ENCODE measurements at places on chromosomes 16 and 17.
A peak's percentile ranks its signal among the peaks of the same experiment; 100 is the strongest.

DNA sequence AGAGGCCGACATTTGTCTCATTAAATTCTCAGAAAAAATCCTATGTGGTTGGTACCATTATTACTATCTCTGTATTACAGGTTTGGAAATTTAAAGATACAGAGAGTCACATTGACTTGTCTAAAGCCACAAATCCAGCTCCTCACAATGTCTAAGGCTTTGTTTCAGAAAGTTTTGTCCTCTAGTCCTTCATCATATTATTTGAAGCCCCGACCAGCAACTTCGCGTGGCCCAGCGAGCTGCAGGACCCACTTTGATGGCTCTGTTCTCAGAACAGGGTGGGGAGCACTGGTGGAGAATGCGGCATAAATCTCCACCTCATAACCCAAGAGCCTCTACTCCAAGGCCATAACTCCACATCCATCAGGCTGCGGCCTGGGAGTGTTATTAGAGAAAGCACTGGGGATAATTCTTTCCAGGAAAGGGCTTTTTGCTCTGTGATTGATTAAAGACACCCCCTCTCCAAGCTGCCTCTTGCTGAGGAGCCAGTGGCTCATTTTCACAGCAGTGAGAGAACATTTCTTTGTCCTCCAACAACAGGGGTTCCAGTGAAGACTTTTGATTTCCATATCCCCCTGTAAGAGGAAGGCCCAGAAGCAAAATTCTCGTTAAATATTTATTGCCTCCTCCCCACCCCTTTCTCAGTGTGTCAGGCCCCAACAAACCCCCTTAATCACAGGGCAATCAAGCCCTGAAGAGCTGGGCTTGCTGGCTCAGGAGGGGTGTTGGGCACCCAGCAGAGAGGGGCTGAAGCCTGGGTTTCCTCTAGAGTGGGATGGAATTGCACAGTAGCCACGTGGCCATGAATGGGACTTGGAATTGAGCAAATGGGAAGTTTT is 113.7 kb upstream of the CDH11 start:
- no peak for DNase-seq

DNA sequence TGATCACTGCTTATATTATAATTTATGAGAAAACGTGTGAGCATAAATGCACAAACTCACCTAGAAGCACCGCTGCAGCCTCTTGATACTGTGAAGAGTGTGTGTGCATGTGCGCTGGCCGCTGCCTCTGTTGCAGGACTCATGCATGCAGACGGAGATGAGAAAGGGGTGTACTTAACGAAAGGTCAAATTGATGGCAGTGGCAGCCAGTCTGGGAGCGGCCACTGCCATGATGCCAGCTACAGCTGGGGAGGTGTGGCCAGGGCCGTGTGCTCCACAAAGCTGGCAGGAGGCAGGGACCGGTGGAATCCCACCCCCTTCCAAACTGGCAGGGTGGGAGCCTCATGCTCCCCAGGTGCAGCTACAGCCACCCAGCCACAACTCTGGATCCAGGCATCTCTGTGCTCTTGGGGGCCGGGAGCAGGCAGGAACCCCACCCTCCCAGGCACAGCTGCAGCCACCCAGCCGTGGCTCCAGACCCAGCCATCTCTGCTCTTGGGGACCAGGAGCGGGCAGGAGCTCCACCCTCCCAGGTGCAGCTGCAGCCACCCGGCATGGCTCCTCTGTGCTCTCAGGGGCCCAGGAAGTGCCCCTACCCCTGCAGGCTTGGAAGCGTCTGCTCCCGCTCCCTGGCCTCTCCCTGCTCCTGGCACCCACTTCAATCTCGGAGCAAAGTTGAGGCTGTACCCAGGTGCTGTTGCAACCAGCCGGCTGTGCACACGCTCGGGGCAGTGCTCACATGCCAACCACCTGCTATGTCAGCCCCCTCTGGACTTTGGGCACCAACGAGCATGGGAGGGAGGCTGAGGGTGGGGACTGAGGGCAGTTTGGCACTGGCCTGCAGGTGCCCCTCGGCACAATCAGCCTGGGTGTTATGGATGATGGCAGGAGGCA is 77.5 kb upstream of the CHMP6 start:
- DNase-seq: no peak

DNA sequence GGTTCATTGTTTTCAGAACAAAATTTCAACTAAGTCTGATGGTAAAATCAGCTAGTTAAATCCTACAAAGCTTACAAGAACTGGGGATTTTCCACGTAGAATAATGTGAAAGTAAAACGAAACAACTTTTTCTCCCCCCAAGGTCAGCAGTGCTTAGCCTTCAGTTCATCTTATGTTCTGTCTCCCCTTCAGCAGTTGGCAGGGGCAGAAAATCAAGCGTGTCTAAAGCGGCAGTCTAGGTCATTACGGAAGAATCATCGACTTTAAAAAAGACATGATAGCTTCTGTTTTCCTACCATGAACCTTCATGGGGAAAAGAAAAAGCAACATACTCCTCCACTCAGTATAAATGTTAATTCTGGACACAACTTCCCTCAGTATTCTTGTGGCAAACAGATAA is 50.7 kb downstream of the GNA13 start:
- no peak for DNase-seq

- no peak for DNase-seq
Measured at GRCh38 chr17:4598776-4599504, 14.6 kb downstream of the SMTNL2 start.

DNA sequence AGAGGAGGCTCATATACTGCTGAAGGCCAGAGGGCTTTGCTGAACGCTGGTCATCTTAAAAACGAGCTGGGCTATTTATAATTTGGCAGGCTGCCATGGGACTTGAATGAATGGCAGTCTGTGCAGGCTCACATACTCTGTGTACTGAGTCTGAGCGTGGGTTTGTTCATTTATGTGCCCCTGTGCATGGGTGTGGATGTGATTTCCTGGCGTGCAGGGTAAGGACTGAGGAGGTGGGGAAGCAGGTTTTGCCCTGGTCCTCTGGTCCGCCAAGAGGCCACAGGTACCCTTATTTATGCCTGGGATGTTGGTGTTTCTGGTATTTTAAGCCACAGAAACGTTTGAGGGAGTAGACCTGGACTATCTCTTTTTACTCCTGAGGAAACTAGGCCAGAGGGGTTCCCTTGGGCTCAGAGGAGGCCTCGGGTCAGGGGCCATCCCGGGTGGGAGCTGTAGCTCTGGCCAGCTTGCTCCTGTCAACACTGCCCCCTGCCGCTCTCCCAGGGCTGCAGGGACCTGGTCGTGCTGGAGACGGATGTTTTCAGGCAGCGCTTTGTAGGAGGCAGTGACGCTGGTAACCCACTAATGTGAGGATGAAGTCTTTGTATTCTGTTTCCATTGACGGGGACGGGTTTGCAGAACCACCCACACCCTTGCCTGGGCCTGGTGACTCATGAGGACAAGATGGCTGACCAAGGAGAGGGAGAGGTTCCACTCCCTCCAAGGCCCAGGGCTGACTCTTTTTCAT is 184.4 kb downstream of the MSI2 start:
- DNase-seq: peak; percentile 58

GRCh38 chr17:27939474-27940465 is 46.6 kb upstream of the LYRM9 start:
- no peak for DNase-seq

- DNase-seq: no peak
Measured at GRCh38 chr17:31327534-31328159, 6.2 kb upstream of the EVI2A start.

- DNase-seq: no peak
Measured at GRCh38 chr16:65281586-65281985, 159.7 kb upstream of the CDH11 start.

GRCh38 chr17:32570081-32570396 is 83.2 kb downstream of the CDK5R1 start:
- DNase-seq: no peak

GRCh38 chr17:65102788-65103187 is 34.4 kb upstream of the RGS9 start:
- DNase-seq: no peak

DNA sequence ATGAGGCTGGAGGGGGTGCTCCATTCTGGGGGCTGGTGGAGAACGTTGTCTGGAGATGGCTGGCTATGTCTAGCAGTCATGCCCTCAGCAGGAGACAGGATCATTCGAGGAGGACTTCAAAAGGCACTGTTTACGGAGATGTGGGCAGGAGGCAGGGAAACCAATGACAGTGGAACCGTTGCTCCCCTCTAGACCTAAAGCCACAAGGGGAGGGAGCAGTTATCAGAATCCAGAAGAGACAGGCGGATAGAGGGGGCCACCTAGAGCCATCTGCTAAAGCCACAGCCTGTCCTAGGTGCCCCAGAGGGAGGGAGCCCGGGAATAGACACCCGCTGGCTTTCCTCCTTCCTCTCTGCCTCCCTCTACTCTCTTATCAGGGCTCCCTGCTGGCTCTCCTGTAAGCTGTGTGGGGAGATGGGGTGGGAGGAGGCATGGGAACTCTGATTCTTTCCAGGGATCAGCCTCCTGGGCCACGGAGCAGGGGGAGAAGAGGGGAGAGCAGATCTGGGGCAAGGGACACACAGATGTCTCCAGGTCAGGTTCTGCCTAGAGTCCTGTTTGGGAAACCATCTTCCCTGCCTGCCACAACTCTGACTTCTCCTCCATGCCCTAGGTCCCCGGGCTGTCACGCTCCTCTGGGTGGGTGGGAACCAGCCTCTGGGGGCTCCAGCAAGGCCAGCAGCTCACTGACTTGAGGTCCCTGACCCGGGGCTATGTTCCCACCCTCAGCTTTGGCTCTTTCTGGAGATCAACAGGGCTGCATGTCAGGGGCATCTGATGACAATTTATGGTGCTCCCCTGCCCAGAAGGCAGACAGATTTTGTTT is 42.3 kb downstream of the IRX3 start:
- no peak for DNase-seq

DNA sequence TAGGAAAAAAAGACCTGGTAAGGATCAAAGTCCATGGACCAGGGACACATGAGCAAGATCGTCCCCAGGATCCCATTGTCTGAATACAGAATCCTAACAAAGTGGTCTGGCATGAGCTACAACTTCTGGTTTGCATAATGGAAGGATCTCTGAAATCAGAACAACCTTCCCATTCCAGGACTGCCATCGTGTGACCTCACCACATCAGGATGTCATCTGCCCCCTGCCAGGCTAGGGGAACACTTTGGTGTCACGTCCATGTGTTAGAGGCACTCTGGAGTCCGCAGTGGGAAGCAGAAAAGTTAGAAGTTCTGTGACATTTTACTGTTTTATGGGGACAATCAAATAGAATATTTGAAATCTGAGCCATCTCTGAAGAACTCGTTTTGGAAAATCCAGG is 160.7 kb downstream of the RGS9 start:
- DNase-seq: no peak

Measured in stimulated activated CD4-positive, alpha-beta T cell treated with anti-CD3 and anti-CD28 coated beads, TNF-alpha, amount 100 ng/mL, for 24 hours (primary cell).